ENCODE measurements at places on chromosomes 16 and 17.

DNA sequence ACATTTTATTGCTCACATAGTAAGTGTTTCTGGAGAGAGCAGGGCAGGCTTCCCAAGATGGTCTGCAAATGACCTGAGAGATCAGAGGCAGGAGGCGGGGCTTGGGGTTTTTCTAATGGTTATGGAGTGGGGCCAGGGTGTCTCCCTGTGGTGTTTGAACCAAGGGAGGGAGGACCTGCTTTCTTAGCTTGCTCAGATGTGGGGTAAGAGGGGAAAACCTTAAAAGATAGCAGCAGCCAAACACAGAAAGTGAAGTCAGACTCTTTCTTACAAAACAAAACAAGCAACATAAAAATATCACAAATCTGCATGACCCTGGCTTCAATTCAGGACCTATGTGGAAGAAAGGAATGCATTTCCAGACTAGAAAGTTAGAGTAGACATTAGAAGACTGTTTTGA, 22.9 kb upstream of the DNAJA2 start:
- no peak for DNase-seq

DNA sequence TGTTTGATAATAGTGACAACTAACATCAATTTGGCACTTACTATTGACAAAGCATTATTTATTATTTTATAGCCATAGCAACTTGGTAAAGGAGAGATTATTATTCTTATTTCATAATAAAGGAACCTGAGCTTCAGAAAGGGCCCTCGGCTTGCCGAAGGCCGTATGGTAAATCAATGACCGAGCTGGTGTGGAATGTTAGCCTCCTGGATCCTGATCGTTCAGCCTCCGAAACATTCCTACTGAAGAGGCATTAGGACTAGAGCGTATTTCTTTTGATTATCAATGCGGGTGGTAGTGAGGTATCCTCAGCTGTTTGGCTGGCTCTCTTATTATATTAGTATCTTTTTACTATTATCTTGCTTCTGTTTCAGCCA, 199.3 kb upstream of the TBX2 start:
- no peak for DNase-seq

DNA sequence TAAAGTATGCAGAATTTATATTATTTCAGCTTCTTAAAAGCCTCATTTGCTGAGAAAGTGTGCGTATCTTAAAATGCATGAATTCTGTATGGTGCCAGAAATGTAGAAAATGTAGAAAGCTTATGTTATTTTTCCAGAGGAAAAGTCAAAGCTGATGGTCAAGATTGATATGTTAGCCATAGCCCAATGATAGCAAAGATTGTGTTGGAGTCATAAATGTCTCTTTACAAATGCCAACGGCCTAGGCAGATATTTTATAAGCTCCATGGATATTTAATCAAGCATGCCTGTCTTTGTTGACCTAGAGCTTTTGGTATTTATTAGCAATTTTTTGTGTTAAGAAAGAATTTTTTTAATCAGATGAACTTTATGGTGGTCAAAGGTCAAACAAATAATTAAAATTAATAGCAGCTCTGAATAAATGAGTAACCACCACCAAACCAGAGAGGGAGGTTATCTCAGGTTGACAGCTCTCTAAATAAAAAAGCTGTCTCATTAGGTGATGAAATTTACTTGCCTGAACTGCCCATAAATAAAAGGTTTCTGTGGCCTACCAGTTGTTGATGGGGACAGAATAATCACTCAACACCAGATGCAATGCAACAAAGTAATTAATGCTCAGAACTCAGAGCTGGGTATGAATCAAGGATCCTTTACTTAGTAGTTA, 28.5 kb downstream of the CLEC3A start:
- no peak for DNase-seq

GRCh38 chr16:2686912-2687507, 4.7 kb downstream of the KCTD5 start:
- no peak for DNase-seq

GRCh38 chr17:35423761-35424160, 8.5 kb downstream of the SLFN12 start:
- DNase-seq, result no peak

- DNase-seq, result no peak
Measured at GRCh38 chr16:17757808-17758207, 287.0 kb upstream of the XYLT1 start.

DNA sequence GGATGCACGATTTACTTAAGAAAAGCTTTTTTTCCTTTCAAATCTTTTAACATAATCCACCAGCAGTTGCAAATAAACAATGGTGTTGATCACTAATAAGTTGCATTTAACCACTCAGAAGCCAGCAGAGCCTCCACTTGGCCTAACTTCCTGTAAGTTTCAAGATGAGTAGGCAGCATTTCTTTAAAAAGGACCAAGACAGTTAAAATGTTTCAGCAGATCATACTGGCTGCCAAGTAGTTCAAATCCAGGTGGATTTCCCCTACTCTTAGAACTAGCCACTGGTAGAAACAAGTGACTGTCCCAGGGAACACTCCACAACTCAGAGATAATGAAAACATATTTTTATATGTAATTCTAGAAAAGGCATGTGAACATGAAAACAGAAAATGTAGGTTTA, 17.0 kb upstream of the RFFL start:
- DNase-seq, result no peak

- DNase-seq, result no peak
Measured at GRCh38 chr17:33651686-33652085, 358.6 kb upstream of the ASIC2 start.

GRCh38 chr16:396199-396598, 800 bp upstream of the NME4 start:
- no peak for DNase-seq

DNA sequence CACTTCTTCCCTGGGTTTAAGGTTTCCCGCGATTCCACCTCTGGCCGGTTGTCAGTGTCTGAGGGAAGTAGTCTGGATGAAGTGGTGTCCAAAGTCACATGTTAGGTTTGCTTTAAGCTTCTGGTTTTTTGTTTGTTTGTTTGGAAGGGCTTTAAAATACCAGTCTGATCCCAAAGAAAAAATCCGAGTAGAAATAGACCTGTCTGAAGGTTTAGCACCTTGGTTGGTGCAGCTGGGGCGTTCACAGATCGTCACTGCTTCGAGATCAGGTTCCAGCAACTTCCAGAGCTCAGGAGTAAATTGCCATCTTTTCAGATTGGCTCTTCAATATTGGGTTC, 567 bp downstream of the TMEM97 start:
- no peak for DNase-seq

DNA sequence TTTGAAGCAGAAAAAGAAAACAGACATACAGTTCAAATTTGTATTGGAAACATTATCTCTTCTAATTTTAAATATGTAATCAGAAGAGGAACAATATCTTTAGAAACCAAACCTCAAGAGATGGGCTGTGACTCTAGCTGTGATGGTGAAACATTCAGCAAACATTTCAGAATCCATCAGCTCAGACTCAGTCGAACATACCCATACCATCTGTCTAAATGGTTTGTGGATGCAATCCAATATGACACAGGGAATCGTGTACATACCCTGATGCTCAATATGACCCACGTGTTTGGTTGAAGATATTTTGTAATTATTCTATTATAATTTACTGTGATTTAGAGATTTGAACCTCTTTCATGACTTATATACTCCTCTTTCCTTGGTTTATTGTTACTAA, 665.2 kb upstream of the CDH8 start:
- no peak for DNase-seq

- no peak for DNase-seq
Measured at GRCh38 chr17:69539274-69539673, 124.8 kb downstream of the MAP2K6 start.

- DNase-seq, result no peak
Measured at GRCh38 chr17:280216-280615, 72.4 kb downstream of the RPH3AL start.

DNA sequence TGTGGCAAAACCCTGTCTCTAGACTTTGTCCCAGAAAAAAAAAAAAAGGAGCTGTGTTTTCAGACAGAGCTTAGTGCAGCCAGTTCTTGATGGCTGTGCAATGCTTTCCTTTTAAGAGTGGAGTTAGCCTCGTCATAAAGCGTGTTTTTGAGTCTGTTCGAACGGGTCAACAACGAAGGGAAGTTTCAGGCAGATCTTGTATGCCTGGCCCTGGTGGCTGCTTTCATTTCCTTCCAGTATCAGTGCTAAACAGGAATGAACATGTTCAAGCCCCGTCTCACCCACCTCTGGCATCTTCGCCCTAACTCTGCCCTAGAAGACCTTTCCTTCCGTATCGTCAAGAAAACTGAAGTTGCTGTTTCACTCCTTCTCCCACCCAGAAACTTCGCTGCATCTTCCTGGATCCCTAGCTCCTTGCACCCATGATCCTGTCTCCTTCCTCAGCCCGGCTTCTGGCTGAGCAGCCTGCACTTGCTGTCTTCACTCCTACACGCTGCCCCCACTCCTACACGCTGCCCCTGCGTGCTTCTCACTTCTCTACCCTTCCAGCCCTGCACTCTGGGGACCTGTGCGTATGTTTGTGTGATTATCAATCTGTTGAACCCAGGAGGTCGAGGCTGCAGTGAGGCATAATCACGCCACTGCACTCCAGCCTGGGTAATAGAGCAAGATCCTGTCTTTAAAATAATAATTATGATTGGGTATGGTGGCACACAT, 55.3 kb downstream of the USP10 start:
- DNase-seq, result no peak

- no peak for DNase-seq
Measured at GRCh38 chr17:38705803-38706504, 881 bp downstream of the MLLT6 start.

- DNase-seq, result no peak
Measured at GRCh38 chr17:27244491-27245223, 49.3 kb upstream of the WSB1 start.

DNA sequence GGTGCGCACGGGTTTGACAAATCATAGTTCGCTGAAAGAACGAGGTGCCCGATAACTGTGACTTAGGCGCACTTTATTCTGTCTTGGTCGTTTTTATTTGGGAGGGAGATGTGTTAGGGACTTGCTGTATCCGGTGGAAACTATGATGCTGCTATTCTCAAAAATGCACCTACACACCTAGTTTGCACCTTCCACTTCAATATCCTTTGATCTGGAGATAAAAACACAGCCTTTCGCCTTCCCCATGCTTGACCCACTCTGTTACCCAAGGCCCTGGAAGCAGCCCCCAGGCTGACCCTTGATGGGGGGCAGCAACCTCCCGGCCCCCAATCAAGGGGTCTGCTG, 15.0 kb upstream of the FOXF1 start:
- DNase-seq, result no peak

DNA sequence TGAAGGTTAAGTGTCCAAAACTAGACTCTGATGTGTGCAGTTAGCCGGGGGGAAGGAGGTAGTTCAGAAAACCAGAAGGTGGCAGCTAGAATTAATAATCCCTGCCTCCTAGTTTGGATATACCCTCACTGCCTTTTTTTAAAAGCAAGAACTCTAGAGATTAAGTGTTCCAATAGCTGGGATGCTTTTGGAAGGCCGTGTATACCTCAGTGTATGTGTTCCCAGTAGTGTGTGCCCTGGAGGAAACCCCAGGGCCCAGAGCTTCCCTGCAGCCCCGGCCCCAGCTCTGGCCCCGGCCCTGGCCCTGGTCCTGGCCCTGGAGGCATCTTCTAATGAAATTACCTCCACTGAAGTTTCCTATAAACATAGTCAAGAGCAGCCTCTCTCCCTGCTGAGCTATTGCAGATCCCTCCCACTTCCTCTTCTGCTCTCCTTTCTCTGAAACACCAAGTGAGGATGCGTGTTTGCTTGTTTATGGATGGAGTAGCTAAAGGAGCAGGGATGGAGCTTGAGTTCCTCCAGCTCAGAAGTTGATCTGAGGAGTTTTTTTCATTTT, 130.7 kb downstream of the PRKCA start:
- no peak for DNase-seq

DNA sequence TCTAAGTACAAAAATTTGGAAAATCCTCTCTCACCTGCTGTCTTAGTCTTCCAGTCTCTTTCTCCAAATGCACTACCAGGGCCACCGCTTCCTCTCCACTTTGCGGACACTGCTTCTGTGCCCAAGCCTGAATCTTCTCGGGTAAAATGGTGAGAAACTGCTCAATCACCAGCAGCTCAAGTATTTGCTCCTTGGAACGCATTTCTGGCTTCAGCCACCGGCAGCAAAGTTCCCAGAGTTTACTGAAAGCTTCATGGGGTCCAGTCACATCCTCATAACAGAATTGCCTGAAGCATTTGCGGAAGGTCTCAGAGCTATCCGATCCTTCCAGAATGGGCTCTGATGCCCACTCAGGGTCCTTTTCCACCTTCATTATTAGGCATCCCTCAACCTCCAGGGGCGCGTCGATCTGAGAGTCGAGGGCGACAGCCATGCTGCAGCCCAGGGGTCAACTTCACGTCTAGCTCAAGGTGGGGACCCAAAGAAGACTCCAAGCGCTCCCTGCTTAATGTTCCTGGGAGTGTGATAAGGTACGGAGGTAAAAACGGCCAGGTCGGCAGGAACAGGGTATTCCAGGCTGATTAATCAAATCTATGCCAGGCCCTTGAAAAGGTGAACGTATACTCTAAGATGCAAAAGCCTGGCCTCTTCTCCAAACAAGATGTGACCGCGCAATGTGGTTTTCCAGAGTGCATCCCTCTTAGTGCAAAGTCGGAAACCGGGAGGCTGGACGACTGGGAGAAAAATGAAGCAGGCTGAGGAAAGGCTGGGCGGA, 763 bp downstream of the ZKSCAN2 start:
- DNase-seq, result no peak

DNA sequence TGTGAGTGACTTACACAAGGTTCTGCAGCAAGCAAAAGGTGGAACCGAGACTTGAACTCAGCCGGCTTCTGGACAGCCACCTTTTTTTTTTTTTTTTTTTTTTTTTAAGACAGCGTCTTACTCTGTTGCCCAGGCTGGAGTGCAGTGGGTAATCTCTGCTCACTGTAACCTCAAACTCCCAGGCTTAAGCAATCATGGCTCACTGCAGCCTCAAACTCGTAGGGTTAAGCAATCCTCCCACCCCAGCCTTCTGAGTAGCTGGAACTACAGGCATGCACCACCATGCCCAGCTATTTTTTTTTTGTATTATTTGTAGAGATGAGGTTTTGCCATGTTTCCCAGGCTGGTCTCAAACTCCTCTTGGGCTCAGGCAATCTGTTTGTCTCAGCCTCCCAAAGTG, 55.2 kb upstream of the GOT2 start:
- DNase-seq, result no peak

- DNase-seq, result no peak
Measured at GRCh38 chr17:76053246-76054111, 18.8 kb downstream of the SRP68 start.
